ENCODE measurements at places on chromosomes 4 and X.

DNA sequence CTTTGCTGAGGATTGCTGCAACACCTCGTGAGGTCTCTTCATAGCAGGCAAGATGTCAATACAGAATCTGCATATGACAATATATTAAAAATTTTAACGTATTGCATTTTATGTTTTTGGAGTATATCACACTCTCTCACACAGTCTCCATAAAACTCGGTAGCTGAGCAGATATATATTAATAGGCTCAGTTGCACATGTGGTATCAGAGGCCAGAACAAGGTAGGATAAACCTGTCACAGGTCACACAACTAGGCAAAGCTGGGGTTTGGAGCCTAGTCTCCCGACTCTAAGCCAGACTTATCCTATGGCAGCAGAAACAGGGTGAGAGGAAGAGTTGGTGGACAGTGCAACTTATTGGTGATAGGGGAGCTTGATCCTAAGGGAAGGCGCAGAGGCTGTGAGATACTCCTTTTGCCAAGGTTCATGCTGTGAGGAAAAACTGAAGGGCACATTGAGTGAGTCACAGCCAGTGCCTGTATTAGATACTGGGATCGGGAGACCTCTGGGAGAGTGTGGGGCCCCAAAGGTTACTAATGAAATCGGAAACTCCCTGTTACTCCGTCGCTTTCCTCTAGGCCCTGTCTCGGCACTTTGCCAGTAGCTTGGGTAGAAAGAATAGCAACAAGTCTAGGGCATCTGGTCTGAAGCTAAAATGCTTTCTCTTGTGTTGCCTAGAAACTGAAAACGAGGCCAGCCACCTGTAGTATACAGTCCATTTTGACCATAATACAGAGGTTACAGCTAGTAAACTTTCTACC, 195.7 kb downstream of the ARHGAP10 start:
- no peak for DNase-seq

DNA sequence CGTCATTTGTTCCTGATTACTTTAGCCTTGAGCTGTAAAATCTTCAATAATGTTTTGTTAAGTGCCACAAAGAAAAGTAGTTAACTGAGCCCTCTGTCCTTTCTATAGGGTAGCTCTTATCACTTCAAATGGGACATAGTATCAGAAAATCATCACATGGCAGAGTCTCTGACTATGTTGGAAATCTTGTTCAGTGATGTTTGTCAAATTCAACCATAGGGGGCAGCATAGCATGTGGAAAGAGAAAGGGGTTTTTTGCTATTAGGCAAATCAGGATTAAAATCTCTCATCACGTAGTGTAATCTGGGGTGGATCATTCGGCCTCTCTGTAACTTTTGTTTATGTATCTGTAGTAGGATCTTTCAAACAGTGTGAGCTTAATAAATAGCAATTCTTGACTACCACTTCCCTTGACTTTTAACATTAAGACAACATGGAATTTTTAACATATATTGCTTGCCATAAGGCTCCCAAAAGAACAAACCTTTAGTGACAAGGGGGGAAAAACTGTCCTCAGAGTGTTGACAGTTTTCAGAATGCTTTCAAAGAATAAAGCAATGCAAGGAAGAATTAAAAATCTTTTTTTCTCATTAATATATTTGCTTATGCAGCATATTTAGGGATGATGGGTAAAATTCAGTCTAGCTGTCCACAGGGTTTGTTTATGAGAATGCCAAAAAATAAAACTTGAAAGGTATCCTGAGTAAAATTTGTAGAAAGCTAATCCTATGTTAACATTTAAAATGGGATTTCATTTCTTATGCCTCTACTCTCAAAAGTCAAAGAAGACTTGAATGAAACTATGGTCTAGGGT, 127.2 kb downstream of the FBXW7 start:
- DNase-seq: no peak

- DNase-seq: no peak
These were observed 58.5 kb upstream of the NAP1L5 start for GRCh38 chr4:88756149-88756548.

- no peak for DNase-seq
These were observed 1.8 kb downstream of the NOP14 start for GRCh38 chr4:2961421-2961810.

GRCh38 chr4:157270108-157270507, 49.6 kb downstream of the GRIA2 start:
- no peak for DNase-seq

- DNase-seq: no peak
These were observed 3.1 kb upstream of the CDK16 start for GRCh38 chrX:47215291-47215900.

- DNase-seq: no peak
These were observed 13.4 kb upstream of the COL25A1 start for GRCh38 chr4:109315818-109316217.

- no peak for DNase-seq
These were observed 128.4 kb downstream of the NAA11 start for GRCh38 chr4:79197275-79198009.

DNA sequence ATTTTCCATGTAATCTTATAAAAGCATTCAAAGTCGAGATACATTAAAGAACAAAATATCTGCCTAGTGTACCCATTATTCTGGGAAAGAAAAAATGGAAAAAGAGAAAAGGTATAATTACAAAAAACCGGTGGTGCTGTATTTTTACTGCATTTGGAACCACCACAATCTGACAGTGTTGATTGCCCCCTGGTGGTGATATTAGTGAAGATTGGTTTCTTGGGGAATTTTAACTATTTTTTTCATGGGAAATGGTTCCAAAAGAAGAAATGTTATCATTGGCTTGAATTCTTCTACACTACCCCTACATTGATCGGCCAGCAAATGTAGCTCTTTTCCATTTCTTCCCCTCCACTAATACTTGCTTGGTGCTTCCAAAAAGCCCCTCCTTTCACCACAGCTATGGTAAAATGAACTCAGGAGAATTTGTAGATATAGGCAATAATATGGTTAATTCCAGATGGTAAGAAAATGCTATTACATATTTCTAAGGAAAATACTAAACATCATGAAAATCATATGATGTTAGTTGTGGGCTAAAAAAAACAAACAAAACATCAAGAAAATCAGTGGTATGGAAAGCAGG, 50.0 kb downstream of the COX18 start:
- no peak for DNase-seq

DNA sequence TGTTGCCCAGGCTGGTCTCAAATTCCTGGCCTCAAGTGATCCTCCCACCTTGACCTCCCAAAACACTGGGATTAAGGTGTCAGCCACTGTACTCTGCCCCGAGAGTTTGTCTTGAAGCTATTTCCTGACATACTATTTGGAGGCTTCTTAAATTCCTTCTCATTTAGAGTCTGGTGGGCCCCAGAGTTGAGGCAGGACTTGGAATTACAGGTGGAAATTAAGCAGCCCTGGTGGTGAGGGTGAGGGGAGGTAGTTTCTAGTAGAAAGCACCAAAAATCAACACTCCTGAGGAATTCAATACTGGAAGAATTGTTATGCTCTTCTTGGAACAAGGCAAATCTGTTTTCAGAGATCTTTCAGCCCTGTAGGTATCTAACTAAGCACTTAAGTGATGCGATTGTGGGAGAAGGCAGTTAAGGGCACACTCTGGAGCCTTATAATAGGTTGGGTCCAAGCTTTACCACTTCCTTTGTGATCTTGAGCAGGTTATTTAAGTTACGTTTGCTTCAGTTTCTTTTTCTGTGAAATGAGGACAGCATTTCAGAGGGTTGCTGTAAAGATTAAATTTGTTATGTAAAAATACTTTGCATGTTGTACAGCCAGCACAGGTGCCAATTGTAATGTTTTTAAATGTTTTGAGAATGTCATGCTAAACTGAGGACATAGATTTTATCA, 200.7 kb downstream of the SOWAHB start:
- DNase-seq: no peak

- no peak for DNase-seq
These were observed 921.3 kb downstream of the NLGN4X start for GRCh38 chrX:5307416-5307815.

- DNase-seq: peak; percentile 1
These were observed 52.2 kb downstream of the STIM2 start for GRCh38 chr4:26912810-26913209.

GRCh38 chr4:41927796-41928499, 7.3 kb upstream of the TMEM33 start:
- DNase-seq: no peak

DNA sequence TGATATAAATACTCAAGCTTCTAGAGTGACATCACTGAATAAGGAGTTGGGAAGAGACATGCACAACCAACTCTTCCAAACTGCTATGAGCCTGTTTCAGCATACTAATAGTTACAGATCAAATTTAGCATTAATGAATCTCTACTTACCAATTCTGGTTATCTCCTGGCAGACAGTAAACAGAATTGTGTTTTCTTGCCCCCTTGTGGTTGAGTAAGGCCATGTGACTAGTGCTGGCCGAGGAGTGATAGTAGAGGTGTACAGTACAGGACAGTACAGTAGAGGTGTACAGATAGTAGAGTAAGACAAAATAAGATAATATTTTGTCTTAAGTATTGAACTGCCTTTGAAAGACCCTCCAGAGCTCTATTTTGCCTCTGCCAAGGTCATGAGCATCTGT, 681.4 kb downstream of the GABRG1 start:
- no peak for DNase-seq

DNA sequence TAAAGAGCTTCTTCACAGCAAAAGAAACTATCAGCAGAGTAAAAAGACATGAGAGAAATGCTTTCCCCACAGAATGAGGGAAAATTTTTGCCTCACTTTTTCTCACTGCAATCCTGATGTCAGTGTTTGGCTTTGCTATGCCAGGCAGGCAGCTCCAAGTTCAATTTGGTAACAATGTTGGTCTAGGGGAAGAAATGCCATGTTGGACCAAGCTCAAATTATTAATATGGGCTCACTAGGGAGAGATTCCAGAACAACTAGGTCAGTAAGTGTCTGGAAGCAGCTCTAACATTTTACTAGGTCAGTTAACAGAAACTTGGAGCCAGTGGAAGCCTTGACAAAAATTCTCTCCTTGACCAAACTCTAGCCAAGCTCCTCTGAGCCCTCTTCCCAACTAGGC, 95.4 kb downstream of the NAF1 start:
- no peak for DNase-seq

- DNase-seq: no peak
These were observed 222.3 kb upstream of the BOD1L1 start for GRCh38 chr4:13849778-13850177.

- no peak for DNase-seq
These were observed 22.3 kb downstream of the TEC start for GRCh38 chr4:48247142-48247877.

- DNase-seq: no peak
These were observed 19.0 kb downstream of the GAB1 start for GRCh38 chr4:143355540-143356217.

DNA sequence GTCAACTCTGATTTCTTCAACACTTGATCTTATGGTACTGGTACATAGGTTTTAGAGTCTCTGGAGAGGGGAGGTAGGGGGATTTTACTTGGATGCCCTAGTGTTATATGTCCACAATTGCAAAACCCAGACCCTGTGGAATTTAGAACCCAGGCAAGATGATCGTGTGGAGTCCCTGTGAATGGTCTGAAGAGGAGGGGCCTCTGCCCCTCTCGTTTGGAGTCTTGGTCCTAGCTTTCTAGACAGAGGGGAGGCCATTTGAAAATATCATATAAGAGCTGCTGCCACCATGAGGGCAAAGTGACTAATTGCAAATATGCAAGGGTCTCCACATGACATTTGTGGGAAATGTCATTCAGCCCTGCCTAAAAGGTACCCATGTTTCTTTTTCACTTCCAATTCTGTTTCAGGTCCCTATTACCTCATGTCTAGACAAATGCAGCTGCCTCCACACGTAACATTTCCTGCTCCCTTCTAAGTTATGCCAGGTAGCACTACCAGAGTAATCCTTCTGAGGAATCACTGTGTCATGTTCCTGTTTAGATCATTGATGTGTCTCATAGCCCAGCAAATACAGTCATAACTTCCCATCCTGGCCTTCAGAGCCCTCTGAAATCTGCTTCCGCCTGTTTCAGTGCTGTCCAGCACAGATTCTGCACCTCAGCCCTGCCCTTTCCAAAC, 126.8 kb downstream of the KLHL8 start:
- peak; percentile 5 for DNase-seq

DNA sequence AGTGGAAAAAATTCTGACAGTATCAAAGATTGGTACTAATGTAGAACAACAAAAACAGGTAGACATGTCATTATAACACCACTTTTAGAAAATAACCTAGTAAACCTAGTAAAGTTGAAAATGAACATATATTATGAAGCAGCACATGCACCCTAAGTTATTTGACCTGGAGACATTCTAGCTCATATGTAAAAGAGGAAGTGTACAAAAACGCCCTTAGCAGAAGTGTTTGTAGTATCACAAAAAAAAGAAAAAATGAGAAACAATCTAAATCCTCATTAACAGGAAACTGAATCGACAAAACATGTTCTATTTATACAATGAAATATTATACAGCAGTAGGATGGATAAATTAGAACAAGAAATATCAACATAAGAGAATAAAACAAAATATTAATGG, 318.9 kb upstream of the PPP1R2C start:
- DNase-seq: no peak

- DNase-seq: no peak
These were observed 783.5 kb downstream of the STPG2 start for GRCh38 chr4:97359826-97360225.

DNA sequence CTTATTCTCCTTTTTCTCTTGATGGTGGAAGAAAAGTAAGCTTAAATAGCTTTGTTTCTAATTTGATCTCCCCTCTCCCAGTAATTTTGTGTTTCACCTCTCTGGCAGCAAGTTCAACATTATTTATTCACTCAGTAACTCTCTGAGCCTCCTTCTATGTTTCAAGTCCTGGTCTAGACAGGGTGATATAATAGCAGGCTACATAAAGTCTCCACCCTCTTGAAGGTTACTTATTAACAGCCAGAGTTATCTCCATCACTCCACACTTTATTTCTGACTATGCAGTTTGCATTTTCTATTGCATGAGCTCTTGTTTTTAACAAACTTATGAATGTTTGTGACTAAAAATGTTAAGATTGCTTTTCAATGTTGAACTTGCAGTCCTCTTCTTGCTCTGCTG, 17.8 kb upstream of the ANOS1 start:
- DNase-seq: no peak

DNA sequence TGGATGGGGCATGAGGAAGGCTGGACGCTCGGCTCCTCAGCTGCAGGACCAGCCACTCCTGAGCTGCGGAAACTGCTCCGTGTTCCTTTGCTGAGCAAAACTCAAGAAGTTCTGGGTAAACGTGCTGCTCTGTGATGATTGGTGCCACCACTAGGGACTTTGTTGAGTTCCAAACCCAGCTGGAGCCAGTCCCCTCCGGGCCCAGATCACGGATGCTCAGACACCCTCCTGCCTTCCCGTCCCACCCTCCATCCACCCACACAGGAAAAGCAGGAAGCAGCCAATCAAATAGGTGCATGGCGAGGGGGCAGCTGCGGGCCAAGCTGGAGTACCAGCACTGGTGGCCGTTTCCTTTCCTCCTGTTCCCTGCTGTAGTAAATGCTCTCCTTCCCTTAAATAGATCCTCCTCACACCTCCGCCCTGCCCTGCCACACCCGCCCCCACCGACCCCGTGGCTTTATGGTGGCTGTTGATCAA, 68.0 kb downstream of the ADRA2C start:
- no peak for DNase-seq

GRCh38 chr4:146165840-146166239, 9.7 kb upstream of the LSM6 start:
- no peak for DNase-seq

- no peak for DNase-seq
These were observed 452.2 kb upstream of the FTHL17 start for GRCh38 chrX:31523884-31524536.

GRCh38 chrX:132532913-132533312, 44.1 kb upstream of the MBNL3 start:
- DNase-seq: no peak
